LoVo (cell line): ENCODE measurements at places on chromosomes 3 and 15.

GRCh38 chr3:73559749-73560148, 65.0 kb downstream of the PDZRN3 start:
- no peak for DNase-seq

GRCh38 chr15:79942741-79943481, 28.1 kb downstream of the BCL2A1 start:
- DNase-seq: no peak

DNA sequence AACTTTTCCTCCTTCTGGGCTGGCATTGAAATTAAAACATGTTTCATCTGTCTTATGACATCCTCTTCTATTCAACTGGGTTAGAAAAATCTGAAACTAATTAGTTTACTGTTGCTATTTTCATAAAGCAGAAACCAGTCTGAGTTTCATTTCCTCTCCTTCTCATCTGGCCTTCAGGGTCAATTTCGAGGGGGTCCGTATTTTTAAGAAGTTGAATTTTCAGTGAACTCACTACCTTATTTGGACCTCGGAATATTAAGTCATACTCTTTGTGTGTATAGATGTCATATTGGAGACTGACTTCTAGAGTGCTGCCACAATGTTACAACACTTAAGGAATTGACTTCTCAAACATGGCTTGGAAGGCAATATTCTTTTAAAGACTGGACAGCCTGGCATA, 485.9 kb downstream of the SQOR start:
- DNase-seq: no peak

GRCh38 chr15:100034191-100034590, 301.0 kb upstream of the LYSMD4 start:
- DNase-seq: no peak

DNA sequence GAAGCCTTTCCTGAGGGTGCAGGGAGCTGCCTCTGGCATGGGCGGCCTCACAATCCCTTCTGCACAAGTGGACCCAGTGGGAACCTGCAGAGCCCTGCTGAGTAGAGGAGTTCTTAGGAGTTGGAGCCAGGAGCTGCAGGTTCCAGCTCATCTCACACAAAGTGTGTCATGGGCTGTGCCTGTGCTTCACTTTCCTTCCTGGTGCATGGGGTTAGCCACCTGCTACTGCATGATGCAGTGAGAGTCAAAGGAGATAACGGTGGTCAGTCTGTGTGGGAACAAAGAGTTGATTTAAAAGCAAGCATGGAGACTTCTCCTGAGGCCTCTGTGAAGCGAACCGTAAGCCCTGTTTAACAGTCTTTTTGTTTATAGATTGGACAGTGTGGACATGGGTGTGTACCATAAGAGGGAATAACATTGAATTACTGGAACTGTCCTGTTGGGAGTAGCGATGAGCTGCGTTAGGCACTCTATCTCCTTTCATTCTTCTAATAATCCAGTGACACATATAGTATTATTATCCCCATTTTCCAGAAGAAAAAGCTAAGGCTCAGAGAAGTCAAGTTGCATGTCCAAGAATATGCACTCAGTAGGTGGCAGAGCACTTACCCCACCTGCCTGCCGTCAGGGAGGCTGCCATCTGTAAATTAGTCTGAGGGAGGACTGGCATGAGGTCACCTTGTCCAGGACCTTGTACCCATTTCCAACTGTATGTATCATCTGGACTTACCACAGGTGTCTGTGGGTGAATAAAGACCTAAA, 68.7 kb upstream of the PRR23C start:
- no peak for DNase-seq

DNA sequence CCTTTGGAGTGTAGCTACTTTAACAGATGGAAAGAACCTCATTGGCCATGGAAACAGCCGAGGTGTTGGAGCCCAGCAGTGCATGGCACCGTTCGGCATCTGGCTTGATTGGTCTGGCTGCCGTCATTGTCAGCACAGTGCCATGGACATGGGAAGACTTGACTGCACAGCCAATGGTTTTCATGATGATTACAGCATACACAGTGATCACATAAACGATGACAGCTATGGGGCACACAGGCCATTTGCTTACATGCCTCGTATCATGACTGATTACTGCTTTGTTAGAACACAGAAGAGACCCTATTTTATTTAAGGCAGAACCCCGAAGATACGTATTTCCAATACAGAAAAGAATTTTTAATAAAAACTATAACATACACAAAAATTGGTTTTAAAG, 44.1 kb downstream of the PGPEP1L start:
- no peak for DNase-seq

GRCh38 chr3:112875561-112875960, 28.9 kb upstream of the CD200R1L start:
- DNase-seq: no peak

GRCh38 chr15:90315278-90315982, 36.7 kb upstream of the ZNF774 start:
- DNase-seq: no peak

- DNase-seq: no peak
These were observed 953.4 kb downstream of the ZPLD1 start for GRCh38 chr3:103388214-103388613.

DNA sequence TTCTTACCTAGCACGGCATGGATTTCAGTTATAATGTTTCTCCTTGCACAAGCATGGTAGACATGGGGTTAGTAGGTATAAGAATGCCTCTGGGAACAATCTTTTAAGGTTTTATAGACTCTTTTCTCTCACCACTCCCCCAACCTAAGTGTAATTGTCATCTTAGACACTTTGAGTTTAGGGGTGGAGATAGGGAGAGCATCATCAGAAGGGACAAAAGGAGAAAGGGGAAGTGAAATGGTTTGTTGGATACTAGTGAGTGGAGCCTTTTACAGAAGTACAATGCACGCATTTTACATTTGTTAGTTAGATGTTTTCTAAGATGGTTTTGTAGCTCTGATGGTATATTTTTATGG, 189.2 kb downstream of the TP63 start:
- no peak for DNase-seq

DNA sequence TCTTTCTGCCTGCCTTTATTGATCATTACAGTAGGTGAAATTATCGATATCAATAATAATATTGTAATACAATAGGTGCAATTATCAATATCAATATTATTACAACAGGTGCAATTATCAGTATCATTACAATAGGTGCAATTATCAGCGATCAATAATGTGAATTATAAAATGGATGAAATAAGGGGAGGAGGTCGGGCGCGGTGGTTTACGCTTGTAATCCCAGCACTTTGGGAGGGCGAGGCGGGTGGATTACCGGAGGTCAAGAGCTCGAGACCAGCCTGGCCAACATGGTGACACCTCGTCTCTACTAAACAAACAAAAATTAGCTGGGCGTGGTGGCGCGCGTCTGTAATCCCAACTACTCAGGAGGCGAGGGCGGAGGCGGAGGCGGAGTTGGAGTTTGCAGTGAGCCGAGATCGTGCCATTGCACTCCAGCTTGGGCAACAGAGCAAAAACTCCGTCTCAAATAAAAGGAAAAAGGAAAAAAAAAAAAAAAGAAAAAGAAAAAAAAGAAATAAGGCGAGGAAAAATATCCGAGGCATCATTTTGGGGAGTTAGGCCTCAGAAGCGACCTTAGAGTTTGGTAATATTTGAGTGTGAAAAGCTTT, 611 bp upstream of the BNIP2 start:
- DNase-seq: peak; percentile 80

DNA sequence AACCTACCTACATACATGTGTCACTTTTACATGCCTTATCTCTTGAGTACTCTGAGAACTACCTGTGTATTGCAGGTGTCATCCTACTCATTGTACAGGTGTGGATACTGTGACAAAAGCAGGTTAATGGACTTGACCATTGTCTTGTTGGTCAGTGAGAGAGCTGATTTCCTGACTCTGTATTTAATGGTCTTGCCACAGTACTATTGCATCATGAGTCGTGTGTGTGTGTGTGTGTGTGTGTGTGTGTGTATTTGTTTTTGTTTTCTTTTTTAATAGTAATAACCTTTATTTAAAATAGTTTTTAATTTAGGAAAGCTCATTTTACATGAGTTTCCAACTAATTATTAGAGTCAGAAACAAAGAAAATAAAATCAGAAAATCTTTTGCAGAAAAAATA, 7.7 kb downstream of the SELENOT start:
- no peak for DNase-seq

GRCh38 chr15:75830910-75831805, 12.1 kb upstream of the UBE2Q2 start:
- no peak for DNase-seq

GRCh38 chr3:133054586-133054985, 16.4 kb downstream of the TMEM108 start:
- DNase-seq: no peak

DNA sequence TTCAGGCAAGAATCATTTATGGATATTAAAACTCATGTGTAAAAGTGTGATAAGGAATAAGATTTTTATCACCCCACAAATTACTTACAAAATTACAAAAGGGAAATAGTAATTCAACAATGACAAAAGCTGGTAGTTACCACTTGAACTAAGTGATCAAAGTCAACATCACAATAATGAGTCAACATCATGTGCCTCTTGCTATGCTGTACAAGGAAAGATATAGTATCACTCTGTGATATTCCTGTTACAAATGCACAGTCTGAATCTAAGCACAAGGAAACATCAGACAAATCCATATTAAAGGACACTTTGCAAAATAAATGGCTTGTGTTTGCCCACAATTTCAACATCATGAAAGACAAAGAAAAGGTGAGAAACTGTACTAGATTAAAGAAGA, 90.5 kb upstream of the PLCL2 start:
- no peak for DNase-seq

DNA sequence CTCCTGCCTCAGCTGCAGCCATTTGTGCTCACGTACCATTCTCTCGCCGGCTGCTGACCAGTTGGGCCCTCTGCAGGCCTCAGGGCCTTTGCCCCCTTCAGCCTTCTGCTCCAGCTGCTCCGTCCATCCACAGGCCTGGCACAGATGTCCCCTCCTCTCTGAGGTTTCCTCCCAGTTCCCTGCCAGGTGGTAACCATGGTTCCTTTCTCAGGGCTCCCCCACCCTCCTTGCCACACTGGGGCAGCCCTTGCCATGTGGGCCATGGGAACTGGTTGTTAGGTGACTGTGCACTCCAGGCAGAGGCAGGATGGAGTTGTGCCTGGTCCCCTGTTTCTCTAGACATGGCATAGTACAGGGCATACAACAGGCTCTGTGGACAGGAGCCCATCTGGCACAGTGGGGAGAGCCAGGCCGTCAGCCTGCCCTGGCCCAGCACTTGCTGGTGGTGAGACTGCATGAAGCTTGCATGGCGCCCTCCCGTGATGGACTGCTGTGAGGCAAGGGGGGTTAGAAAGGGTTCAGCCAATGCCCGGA, 148.9 kb downstream of the DNAJB8 start:
- no peak for DNase-seq

- no peak for DNase-seq
These were observed 603.9 kb upstream of the KCNMB2 start for GRCh38 chr3:177932346-177932745.

DNA sequence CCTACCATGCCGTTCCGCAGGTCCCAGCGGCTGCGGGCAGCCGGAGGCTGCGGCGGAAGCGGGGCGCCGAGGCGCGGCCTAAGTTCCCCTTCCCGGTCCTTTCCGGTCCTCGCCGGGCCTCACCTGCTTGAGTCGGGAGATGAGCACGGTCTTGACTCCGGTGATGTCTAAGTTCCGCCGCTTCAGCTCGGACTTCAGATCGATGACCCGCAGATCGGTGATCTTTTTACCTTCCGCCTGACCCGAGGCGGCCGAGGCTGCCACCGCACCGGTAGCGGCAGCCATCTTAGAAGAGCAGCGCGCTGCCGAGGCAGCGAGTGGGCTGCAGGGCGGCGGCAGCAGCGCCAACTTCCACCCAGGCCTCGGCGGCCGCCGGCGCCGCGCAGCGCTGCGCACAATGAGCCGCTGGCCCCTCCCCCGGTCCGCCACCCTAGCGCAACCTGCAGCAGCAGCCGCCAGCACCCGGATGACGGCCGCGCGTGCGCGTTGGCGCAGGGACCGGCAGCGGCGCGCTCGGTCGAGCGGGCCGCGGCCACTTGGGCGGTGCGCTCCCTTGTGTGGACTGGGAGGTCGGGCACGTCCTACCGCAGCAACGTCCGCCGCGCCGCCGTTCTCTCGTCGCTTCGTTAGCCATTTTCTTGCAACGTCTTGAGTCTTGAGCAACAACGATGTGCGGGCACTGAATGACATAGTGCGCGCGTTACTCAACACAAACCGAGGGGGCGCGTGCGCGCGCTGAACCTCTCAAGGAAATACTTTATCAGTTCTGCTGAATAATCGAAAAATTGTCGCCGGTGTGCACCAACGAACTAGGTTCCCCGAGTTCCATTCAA, at the start of gene SLTM:
Gene SLTM, minus strand, starts transcription at position 399 of the 833 bp plus-strand sequence. Its CDS starts 114 bp downstream, at position 285.
- peak; percentile 98 for DNase-seq

GRCh38 chr15:32657198-32657883, 15.8 kb downstream of the SCG5 start:
- DNase-seq: no peak

DNA sequence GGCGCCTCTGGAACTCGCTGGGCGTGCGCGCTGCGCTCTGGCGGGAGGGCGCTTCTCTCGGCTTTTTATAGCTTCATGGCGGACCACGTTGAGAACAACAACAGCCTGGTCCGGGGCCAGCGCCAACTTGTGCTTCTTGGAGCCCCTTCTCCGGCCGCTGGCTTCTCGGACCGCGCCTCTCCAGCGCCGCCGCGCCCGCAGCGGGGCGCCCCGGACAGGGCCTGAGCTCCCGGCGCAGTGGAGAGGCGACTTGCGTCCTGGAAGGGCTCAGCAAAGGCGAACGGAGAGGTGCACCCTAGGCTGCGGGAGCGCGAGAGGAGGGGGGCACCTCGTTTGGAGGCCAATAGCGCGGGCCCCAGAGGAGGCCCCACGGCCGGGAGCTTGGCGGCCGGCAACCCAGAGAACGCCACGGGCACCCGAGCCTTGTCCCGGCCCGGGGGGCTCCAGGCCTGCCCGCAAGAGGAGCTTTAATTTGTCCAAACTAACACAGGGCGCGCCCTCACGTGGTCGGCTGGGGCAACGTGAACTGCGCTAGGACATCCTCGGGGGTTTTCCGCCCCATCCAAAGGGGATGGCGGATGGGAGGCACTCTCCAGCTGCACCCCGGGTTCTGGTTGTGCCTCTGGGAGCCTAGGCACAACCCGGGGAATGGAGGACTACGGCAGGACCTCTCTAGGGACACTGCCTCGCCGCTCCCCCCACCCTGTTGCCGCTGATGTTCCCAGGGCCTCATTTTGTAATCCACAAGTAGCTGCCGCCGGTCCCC, 37.8 kb downstream of the HMCES start:
- DNase-seq: peak; percentile 83

DNA sequence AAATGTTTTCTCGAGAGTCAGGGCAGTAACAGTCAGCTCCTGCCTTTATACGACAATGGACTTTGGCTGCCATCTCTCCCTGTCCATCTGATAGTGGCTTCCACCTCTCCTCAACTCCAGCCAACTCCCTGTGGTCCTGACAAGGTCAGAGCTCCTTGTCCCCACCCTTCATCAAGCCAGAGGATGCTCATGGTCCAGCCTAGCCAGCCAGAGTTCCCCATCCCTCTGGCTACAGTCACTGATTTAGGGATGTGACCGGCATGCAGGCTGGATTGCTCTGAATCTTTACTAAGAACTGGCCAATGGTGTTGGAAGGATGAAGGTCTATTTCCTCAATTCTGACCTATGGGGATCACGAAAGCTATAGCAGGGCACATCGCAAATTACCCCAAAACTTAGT, 156.1 kb downstream of the OR4M2 start:
- no peak for DNase-seq
